ENCODE measurements at places on chromosomes 2 and 18.

- no peak for DNase-seq
These were observed 172.7 kb upstream of the TRIB2 start for GRCh38 chr2:12543978-12544558.

DNA sequence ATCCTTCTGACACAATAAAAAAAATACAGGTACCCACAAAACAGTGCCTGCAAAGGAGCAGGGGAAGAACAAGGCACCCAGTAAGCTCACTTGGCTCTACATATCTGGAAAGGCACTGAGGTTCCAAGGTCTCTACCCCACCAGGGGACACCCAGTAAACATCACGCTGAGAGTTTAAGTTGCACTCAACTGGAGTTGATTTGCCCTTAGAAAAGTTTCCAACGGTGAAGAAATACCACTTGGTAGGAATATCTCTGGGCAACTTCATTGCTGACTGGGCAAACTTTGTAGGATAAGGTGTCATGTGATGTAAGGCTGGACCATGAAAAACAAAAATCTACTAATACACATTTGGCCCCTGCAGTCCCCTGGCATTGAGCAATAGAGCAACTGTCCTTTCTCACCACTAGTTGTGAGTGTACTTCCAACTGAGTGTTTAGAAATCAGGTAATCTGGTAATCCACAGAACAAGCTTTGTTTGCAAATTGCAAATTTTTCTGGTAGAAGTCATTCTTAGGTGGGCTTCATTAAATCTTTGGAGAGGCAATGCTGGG, 14.2 kb downstream of the ST8SIA3 start:
- DNase-seq, result no peak

DNA sequence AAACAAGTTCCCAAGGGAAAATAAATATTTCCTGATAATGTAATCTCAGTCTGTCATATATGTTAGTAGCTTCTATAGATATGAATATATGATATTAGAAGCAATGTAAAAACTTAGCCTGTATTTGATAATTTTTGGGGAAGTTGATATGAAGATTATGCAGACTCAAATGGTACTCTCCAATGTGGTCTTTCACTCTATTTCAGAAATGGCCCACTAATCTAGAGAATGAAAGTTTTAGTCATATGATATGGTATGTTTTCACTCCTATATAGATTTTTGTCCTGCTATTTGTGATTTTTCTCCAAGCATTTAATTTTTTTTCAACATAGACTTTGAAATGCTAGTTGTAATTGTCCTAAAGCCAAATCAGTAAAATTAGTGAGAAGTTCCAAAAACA, 236.7 kb upstream of the BOD1L2 start:
- no peak for DNase-seq

- DNase-seq, result peak; percentile 56
These were observed 3.3 kb downstream of the RMDN2 start for GRCh38 chr2:37928377-37928776.

GRCh38 chr18:29156531-29156930, 979.6 kb upstream of the CDH2 start:
- DNase-seq, result no peak

DNA sequence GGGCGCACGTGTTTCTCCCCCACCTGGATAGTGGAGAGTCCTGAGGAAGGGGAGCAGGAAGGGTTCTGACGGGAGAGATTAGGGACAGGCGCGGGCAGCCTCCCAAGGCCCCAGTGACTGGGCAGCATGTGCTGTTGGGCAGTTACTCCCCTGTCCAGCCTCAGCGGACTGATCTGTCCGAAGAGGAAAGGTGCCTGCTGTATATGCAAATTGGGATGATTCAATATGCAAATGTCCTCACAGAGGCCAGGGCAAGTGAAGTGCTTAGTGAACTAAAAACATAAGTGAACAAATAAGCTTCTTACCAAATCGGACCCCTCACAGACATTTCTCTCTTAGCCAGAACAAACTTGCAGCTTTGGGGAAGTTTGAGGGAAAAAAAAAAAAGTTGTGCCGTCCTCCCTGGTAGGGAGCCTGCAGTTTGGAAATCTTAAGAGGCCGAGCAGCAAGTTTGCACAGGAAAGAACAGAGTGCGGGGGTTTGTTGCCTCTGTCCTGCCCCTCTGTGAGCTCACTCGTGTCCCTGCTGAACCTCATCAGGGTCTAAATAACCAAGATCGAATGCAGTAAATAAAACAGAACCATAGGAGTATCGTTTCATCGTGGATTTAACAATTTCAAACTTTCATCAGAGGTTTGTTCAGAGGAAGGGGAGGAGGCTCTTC, 141.4 kb downstream of the KCTD1 start:
- no peak for DNase-seq

- DNase-seq, result no peak
These were observed 329.3 kb downstream of the ETAA1 start for GRCh38 chr2:67726416-67726815.

DNA sequence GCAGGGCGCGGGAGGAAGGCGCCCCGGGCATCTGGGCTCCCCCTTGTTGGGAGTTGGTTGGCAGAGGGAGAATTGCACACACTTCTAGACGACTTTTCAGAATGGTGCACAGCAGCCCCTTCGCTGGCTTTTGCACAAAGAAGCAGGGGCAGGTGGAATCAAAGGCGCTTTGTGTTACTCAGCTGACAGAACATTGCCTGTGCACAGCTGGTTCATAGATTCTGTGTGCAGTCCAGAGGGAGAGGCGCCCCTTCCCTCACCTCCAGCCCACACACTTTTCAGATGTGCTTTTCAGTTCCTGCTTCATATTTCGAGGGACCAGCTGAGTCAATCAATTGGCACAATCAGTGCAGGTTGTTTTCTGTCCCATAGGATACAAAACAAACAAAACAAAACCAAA, 348.4 kb upstream of the RAB12 start:
- DNase-seq, result no peak

DNA sequence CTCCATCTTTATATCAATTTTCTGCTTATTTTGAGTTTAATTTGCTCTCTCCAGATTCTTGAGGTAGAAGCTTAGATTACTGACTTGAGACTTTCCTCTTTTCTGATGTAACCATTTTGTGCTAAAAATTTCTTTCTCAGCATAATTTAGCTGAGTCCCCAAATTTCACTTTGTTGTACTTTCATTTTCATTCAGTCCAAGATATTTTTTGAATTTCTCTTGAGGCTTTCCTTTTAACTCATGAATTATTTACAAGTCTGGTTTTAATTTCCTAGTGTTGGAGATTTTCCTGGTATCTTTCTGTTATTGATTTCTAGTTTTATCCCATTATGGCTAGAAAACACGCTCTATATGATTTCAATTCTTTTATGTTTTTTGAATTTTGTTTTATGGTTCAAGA, 144.7 kb upstream of the PGAP1 start:
- no peak for DNase-seq

DNA sequence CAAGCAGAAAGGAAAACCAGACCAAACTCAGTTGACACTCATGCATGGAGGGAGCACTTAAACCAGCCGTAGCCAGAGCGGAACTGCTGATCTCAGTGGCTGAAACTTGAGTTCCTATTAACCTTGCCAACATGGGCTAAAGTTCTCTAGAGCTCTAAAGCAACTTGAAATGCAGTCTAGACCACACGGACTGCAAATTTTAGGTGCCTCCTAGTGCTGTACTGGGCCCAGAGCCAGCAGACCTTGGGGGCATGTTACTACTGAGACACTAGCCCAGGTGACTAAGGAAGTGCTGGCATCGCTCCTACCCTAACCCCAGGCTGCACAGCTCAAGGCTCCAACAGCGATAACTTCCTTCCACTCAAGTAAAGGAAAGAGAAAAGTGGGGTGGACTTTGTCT, 236.5 kb downstream of the AKAIN1 start:
- no peak for DNase-seq

- no peak for DNase-seq
These were observed 19.8 kb downstream of the ARPC2 start for GRCh38 chr2:218236829-218237228.

DNA sequence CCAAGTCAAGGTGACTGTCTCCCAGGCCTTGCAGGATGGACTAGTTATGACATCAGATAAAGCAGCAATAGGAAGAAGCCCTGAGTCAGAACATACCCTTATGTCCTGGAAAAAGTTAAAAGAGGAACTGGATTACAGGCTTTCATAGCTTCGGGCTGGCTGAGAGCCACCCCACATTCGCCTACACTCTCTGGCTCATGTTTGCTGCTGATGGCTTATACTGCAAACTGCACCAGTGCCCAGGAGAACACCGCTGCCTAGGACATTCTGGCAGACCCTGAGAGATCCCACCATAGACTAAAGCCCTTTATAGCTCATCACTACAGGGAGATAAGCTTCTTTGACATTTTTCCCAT, 20.3 kb downstream of the SLC8A1 start:
- DNase-seq, result peak; percentile 71

- DNase-seq, result no peak
These were observed 51.9 kb upstream of the ZEB2 start for GRCh38 chr2:144571770-144572169.

DNA sequence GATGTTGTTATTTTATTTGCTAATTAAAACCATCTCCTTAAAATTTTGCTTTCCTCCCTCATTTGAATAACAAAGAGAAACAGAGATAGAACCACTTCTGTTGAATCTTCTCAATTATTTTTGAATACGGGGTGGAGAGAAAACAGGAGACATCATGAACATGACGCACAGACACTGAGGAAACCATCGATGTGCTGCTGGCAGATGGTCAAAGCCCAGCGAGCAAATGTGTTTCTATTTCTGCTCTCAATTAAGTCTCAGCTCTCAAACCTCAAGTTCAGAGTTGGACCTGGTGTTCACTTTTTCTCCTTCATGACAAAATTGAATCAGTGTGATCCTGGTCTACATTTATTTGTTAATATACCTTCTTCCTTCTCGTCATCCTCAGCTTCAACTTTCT, 36.1 kb upstream of the TWIST2 start:
- DNase-seq, result no peak

- DNase-seq, result peak; percentile 71
These were observed 100.1 kb upstream of the TRIB2 start for GRCh38 chr2:12616456-12617156.

DNA sequence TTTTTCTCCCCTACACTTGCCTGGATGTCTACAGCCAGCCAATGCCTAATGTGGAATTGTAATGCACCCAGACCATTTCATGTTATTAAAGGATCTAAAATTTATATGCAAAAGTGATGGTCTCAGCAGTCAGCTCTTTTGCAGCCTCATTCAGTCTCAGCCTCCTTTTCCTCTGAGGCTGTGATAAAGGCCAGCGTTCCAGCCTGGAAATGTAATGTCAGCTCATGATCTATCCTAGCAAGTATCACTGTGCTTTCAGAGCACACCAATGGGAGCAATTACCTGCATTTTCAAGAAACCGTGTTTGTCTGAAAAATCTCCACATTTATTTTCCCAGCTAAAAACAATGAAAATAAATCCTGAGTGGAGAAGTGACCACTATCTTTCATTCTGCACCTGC, 274.6 kb downstream of the CDH20 start:
- DNase-seq, result no peak

- DNase-seq, result no peak
These were observed 219.3 kb downstream of the TTC32 start for GRCh38 chr2:19682493-19682892.

DNA sequence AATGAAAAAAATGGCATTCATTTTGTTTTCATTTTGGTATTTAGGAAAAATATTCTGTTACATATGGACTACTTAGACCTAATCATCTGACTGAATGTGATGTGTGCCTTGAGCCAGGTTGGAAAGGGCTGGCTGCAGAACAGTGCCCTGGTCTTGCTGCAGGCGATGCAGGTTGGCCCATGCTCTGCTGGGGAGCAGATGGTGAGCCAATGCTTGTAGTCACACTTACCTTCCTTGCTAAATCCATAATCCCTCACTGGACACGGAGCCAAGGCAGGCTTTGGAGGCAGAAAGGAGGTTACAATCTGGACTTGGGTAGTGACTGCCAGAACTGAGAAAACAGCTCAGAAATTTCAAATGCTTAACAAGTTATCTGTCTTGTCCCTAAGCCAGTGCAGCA, 228.7 kb downstream of the ARHGAP15 start:
- DNase-seq, result no peak

GRCh38 chr18:74652392-74652988, 54.8 kb downstream of the ZNF407 start:
- DNase-seq, result no peak

- no peak for DNase-seq
These were observed 202.9 kb upstream of the HDAC4 start for GRCh38 chr2:239603411-239604356.

DNA sequence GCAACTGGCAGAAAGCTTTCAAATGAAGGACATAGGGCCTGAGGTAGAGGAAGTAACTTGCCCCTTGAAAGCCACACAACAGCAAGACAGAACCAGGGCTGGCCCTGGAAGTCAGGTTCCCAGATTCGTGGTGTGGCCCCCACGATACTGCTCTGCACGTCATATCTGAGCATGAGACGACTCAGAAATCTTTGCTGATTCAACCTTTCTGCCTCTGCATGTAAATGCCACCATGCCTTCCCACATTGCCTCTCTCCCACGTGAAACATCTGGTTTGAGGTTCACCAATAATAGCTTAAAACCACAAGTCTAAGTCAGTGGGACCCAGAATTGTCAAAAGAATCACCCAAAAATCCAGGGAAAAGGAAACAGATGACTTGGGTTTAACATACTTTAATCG, 214.0 kb upstream of the TRIB2 start:
- DNase-seq, result peak; percentile 49

- no peak for DNase-seq
These were observed 484.2 kb downstream of the DLGAP1 start for GRCh38 chr18:3970929-3971328.

GRCh38 chr2:26754972-26755670, 9.0 kb upstream of the SLC35F6 start:
- DNase-seq, result no peak

- DNase-seq, result no peak
These were observed 16.6 kb downstream of the ME2 start for GRCh38 chr18:50895350-50896045.

DNA sequence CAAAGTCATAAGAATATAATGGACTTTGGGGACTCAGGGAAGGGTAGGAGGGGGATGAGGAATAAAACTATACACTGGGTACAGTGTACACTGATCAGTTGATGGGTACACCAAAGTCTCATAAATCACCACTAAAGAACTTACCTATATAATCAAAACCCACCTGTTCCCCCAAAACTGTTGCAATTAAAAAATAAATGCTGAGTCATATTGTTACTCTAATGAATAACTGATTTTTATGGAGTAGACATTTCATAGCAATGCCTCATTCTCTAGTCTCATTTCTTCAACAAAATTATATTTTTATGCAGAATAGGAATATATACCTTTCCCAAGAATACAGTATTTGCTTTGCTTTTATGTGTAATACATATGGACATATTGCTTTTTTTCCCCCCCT, 181.2 kb downstream of the ST6GAL2 start:
- DNase-seq, result no peak

- no peak for DNase-seq
These were observed 156.6 kb downstream of the INO80D start for GRCh38 chr2:205929246-205929942.

Measured in CD14-positive monocyte (primary cell).